ENCODE measurements at places on chromosomes 11 and 22.
A peak's percentile ranks its signal among the peaks of the same experiment; 100 is the strongest.

GRCh38 chr22:44754998-44755397 lies 2.6 kb downstream of the ARHGAP8 start:
- no peak for DNase-seq

GRCh38 chr22:35131525-35132000 lies 65.6 kb downstream of the ISX start:
- DNase-seq, result no peak

- DNase-seq, result no peak
Measured at GRCh38 chr11:86814775-86815174, 14.4 kb downstream of the PRSS23 start.

- no peak for DNase-seq
Measured at GRCh38 chr22:46652081-46652846, 32.1 kb downstream of the GRAMD4 start.

GRCh38 chr11:1871531-1871930 lies 18.6 kb downstream of the LSP1 start:
- no peak for DNase-seq

- no peak for DNase-seq
Measured at GRCh38 chr11:12421386-12421785, 44.0 kb downstream of the PARVA start.

DNA sequence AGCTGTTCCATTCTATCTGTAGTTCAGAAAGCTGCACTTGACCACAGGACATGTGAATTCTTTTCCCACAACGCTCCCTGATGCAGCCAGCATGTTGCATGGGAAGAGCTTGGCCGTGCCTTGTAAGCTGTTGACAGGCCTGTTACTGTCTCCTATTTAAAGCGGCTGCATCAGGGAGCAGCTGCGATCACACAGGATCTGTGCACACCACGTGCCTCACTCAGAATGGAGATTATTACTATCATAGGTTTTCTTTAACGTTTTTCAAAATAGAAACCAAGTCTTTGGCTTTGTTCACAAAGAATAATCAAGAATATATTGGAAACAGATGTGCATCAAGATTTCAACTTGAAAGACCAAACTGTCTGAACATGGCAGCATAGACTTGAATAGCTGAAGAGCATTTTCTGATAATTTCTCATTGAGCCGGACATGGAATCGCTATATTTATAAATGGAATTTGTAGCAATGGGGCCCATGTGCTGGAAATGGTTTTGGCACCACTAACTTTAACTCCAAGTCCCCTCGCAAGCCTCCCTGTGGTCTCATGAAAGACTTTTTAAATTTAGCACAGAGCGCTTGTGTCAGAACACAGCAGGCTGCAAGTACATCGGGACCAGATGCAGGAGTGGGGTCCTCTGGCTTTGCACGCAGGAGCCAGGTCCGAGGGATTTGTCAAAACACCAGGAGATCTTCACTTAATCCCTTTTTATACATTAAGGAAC lies 40.8 kb upstream of the MYO18B start:
- peak; percentile 57 for DNase-seq

- DNase-seq, result no peak
Measured at GRCh38 chr11:44813401-44813800, 86.6 kb downstream of the TSPAN18 start.

- peak; percentile 67 for DNase-seq
Measured at GRCh38 chr22:46078241-46079092, 71.9 kb upstream of the PPARA start.

GRCh38 chr11:72872012-72872411 lies 57.8 kb downstream of the ATG16L2 start:
- no peak for DNase-seq

DNA sequence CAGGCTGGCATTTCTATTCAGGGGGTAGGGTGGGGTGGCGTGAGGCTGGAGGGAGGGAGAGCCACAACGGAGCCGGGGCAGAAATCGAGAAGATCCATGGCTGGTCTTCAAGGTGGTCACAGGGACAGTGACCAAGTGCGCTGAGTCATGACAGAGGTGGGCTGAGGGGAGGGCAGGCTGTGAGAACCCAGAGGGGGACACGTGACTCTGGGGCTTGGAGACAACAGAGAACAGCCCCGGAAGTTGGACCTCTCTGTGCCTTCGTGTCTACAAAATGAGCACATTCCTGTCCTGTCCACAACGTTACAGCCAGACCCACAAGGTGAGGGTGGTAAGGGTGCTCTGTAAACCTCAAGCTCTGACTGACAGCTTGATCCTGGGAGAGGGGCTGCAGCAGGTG lies 35.1 kb upstream of the ARFGAP3 start:
- no peak for DNase-seq

DNA sequence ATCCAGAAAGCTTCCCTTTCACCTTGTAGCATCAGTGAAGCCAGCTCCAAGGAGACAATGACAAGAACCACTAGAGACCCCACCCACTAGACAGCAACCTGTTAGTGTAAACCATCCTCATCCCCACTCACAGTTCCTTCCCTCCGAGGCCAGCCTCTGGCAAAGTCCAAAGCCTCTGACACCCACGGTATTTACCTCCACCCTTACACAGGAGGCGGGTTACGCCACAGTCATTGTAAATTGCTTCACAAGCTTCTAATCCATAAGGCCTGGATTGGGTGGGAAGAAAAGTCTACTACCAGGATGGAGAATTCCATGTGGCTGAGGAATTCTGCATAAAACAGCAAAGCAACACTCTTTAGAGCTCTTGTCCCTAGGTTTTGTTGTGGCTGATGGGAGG lies 287.4 kb downstream of the BUD13 start:
- no peak for DNase-seq

GRCh38 chr11:12705874-12706273 lies 31.7 kb downstream of the TEAD1 start:
- no peak for DNase-seq

DNA sequence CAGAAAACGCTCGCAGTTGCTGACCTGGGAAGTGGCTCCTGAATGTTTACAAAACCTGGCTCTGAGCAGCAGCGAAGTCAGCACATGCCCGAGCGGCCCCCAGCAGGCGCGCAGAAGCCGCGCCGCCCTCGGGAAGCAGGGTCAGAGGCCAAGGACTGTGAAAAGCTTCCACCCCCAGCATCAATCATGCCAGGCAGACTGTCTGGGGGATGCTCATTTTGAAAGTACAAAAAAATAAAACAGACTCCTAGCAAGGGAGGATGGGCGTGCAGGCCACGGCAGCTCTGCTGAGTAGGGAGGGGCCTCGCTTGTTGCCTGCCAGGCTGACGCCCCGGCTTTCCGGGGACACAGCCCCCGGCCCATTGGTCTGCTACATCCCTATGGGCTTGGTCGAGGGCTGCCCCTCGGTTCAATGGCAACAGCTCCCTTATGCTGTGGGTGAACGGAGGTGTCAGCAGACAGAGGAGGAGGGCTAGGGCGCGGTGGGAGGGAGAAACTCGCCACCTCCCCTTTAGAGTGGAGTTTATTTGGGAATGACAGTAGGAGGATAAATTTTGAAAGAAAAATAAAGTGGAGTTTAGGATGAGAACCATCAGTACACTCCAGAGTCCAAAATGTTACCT lies 37.7 kb upstream of the GNB1L start:
- no peak for DNase-seq

DNA sequence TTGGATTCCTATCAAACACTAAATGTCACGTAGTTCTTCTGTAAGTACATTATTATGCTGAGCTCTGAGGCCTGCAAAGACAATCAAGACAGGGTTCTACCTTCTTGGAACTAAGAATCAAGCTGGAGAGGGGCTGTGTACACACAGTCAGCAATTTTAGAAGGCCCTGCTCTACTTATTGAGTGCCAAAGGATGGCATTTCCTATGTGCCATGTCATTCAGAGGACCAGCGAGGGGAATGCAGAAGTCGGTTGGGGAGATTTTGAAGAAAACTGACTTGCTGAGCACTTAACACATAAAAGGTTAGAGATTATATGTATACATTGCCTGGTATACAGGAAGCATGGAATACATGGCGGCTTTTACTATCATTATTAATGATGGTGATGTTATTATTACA lies 5.3 kb downstream of the SLC37A2 start:
- no peak for DNase-seq

DNA sequence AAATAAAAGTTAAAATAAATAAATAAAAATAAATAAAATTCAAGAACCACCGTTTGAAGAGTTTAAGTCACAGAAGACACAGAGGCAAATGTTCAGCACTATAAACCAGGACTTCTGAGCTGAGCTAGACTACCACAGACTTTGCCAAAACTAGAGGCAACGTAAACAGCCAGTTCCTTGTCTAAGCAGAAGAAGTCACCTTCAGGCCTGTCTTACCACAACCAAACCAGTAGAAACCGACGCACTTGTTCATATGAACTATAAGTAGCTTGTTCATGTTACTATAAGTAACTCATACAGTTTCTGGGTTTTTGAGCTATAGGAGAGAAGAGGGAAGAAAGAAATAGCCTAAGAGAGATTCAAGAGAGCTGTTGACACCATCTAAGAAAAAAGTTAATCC lies 48.3 kb downstream of the NNMT start:
- DNase-seq, result no peak

GRCh38 chr22:46574993-46575910 lies 37.8 kb upstream of the CELSR1 start:
- no peak for DNase-seq

- no peak for DNase-seq
Measured at GRCh38 chr11:115505175-115505574, 960 bp upstream of the CADM1 start.

DNA sequence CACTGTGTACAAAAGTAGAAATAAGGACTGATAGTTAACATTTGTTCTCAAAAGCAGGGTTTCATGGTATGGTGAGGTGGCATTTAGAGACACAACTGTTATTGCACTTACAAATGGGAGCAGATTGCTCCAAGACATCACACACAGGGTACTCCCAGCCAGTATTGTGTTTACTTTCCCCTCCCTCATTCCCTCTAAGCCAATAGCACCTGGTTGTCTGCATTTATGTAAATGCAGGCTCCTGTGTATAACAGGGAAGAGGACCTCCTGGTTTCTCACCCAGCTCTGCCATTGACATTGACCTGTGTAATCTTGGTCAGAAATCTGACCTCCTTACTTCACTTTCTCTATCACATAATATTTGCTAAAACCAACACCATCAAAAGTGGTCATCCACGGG lies 154.4 kb downstream of the NAV2 start:
- DNase-seq, result no peak

DNA sequence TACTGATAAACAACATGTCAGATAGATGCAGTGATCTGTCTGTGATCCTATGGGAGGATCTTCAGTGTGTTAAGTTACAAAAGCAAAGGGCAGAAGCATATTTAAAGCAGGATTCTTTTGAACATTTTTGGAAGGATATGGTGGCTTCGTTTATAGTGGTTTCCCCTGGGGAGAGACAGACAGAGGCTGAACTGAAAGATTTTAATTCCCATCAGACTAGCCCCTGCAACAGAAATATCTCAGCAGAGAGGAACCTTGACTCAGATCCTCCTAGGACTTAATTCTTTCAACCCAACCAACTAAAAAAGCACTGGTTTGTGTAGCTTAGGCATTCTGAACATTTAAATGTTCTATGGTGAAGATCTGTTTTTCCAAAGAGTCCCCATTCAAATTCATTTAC lies 5.7 kb downstream of the CLTCL1 start:
- no peak for DNase-seq

GRCh38 chr22:44740307-44740706 lies 12.1 kb upstream of the ARHGAP8 start:
- no peak for DNase-seq

DNA sequence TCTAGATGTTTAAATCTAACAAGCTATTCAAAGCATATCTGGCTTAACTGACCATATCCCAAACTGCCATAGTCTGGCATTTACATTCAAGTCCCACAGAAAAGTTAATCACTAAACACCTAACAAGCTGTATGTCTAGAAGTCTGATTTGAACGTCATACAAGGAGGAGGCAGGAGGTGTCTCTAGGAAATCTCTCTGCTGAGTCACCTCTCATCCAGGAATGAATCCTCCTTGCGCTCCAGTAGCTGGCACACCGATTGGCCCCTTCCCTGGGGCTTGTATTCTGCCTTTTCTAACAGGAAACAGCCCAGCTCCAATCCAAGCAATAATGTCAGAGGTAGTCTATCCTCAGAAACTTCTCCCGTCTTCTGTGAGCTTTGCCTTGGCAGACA lies 31.8 kb downstream of the FEZ1 start:
- DNase-seq, result no peak

DNA sequence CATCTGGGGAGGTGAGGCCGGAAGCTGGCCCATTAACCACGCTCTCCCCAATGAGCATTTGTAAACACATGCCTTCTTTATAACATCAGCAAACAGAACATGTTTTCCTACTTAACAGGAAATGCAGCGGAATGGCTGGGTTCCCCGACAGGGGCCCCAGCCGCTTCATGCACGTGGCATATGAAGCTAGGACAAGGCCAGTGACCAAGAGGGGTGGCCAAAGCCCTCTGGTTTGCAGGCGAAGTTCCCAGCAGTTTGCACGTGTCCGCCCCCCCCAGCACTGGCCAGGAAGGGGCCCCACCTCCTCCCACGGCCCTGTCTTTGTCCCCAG lies 38.7 kb upstream of the LINC01488 start:
- peak; percentile 28 for DNase-seq

DNA sequence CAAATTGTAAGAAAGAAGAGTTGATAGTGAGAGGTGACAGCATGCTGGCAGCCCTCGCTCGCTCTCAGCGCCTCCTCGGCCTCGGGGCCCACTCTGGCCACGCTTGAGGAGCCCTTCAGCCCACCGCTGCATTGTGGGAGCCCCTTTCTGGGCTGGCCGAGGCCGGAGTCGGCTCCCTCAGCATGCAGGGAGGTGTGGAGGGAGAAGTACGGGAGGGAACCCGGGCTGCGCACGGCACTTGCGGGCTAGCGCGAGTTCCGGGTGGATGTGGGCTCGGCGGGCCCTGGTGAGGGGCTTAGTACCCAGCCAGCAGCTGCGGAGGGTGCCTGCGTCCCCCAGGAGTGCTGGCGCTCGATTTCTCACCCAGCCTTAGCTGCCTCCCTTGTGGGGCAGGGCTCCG lies 539.7 kb upstream of the CCDC179 start:
- no peak for DNase-seq

DNA sequence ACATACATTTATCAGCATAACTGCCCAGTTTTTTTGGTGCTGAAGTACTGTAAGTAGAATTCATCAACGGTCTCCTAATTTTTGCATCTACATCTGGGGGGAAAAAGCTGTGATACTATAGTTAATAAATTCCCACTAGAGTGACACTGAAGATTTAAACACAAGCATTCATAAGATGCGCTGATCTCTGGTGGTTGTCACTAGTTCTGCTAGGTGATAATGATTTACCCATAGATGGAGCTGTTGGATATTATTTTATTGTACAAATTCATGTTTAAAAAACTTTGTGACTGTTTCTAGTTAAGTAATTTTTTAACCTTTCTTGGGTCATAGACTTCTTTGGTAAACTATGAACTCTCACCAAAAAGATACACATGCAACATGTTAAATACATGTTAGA lies 106.6 kb downstream of the EMSY start:
- DNase-seq, result no peak

GRCh38 chr11:12298610-12299009 lies 78.8 kb upstream of the PARVA start:
- no peak for DNase-seq

- DNase-seq, result no peak
Measured at GRCh38 chr11:94586546-94586945, 19.4 kb downstream of the PIWIL4 start.

GRCh38 chr22:34588871-34589545 lies 476.9 kb upstream of the ISX start:
- no peak for DNase-seq

GRCh38 chr11:23370580-23371275 lies 510.5 kb upstream of the CCDC179 start:
- no peak for DNase-seq
